ENCODE measurements at places on chromosomes 12 and 14.

DNA sequence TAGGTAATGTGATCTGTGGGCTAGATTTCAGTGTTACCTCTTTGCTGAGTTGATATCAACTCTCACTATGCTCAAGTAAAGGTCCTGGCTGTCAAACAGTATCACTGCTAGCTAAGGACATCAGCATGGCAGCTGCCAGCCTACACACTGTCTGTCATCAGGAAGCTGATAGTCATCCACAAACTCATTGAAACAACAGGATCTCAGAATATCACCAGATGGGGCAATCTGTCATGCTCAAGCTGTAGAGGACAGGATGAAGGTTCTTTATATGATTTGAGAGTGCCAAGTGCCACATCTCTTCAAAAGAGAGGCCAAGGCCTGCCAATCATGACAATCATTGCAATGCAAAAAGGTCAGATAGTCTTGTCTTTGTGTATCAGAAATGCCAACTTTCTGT lies 811.5 kb upstream of the SEL1L start:
- no peak for DNase-seq

DNA sequence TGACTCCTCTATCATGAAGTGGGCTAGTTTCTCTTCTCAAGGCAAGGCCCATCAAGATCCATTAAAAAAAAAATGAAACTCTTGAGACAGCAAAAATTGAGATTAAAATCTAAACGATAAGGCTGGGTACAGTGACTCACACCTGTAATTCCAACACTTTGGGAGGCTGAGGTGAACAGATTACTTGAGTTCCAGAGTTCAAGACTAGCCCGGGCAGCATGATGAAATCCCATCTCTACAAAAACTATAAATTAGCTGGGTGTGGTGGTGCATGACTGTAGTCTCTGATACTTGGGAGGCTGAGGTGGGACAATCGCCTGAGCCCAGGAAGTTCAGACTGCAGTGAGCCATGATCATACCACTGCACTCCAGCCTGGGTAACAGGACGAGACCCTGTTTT lies 226.5 kb upstream of the SOX5 start:
- no peak for DNase-seq

- DNase-seq: no peak
Observed at GRCh38 chr14:95577067-95577800, 42.4 kb downstream of the GLRX5 start.

DNA sequence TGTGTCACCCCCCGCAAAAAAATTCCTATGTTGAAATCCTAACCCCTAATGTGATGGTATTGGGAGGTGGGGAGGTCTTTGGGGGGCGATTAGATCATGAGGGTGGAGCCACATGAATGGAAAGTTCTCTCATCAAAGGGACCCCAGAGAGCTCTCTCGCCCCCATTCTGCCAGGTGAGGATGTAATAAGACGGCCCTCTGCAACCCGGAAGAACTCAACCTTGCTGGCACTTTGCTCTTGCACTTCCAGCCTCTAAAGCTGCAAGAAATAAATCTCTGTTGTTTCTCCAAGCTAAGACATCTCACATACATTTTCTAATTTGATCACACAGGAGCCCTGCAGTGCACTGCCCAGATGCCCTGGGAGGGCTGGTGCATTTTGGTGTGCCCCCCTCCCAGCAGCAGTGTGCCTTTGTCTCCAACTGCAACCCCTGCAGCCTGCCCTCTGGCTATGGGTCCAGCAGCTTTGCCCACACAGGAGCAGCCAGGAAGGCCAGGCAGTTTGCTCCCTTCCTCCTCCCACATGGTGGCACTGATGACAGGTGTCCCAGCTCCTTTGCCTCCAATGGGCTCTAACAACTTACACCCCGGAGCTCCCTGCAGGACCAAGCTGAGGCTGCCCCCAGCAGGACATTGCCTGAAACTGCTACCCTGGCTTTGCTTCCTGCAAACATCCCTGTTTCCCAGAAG lies 59.3 kb downstream of the C14orf132 start:
- DNase-seq: no peak

DNA sequence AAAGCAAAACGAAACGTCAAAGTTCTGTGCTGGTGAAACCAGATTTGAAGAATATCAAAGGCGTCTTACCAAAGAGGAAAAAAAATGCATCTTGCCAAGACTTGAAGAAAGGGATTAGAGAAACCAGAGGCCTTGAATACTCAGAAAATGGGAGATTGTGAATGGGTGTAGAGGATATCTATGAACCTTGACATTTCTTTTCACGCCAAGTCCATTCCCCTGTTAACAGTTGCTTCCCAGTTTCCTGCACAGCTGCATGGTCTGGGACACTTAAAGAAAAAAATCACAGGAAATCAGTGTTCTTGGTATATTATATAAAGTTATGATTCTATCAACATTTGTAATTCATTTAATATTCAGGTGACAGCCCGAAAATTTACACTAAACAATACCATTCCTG lies 1.4 kb upstream of the GTF2A1 start:
- DNase-seq: no peak

DNA sequence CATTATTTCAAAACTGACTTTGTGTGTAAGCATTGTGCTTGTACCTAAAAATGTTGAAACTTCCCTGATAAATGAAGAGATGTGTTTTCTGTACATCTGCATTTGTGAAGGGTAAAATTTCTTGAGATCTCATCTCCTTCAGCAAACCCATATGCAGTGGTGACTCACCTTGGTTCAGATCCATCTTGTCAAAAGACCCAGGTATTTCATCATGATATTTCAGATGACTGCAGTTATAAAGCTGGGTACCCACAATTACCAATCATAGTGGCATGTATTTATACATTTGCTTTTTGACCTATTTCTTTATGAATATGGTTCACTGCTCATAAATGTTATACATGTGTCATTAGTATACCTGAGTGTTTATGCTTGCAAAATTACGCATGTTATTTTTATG lies 1213.6 kb downstream of the GALC start:
- no peak for DNase-seq

DNA sequence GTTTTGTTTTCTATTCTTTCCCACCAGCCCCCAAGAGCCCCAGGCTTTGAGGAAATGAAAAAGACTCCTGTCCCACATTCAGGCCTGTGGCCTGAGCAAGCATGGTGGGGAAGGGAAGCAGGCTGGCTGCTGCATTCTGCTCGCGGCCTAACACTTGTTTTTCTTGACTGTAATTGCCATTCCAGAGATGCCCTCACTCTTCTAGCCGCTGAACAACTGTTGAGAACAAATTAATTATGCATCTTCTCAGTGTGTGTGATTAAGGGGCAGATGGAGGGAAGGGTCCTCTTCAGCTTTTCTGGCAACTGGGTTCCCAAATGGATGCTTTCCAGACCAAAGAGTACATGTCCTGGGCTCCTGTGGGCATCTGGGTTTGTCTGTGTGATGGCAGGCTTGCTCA lies 43.3 kb downstream of the ADCK1 start:
- DNase-seq: no peak
